GM23338 (cell line): ENCODE measurements at places on chromosomes 12 and 14. TPM values are rescaled to one million over a fixed set of nuclear protein-coding genes. Genes with fewer than 3 reads are reported as not detected.
A peak's percentile ranks its signal among the peaks of the same experiment; 100 is the strongest.

DNA sequence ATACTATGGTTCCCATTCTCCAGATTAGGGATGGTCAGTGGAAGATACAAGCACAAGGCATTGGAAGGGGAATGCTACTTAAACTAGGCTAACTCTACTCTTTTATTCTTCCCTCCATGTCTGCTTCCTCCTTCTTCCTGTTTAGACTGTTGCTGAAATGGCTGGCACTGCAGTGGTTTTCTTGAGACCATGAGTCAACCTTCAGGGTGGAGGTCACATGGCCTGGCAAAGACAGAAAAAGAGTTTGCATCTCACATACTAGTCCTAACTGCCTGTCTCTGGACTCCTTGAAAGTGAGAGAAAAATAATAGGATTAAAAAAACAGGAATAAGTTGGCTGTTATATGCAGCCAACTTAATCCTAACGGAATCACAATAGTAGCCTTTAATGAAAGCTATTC, 37.0 kb downstream of the ALDH1L2 start:
- DNase-seq, result no peak

Gene TOMM20L
- not detected in 2 replicates for total RNA-seq

GRCh38 chr12:126509572-126509971, 1444.3 kb downstream of the AACS start:
- no peak for DNase-seq

GRCh38 chr14:51283402-51284085, 43.5 kb downstream of the TMX1 start:
- DNase-seq, result peak; percentile 90

Gene SOAT2
- total RNA-seq, result not detected in 2 replicates

DNA sequence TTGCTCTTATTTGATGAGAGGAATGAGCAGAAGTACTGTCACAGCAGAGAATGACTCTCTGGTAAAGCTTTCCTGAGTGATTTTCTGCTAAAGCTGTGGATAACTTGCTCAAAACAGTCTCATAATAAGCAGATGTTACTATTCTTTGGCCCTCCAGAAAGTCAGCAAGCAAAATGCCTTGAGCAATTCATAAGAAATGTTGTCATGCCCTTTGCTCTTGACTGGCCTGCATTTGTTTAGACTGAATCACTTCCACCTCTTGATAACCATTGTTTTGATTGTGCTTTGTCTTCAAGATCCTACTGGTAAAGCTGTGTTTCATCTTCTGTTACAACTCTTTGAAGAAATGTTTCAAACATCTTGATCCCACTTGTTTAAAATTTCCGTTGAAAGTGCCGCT, 457.9 kb upstream of the FOXG1 start:
- no peak for DNase-seq

- DNase-seq, result peak; percentile 15
These were observed 195.4 kb upstream of the RMST start for GRCh38 chr12:97267166-97267565.

DNA sequence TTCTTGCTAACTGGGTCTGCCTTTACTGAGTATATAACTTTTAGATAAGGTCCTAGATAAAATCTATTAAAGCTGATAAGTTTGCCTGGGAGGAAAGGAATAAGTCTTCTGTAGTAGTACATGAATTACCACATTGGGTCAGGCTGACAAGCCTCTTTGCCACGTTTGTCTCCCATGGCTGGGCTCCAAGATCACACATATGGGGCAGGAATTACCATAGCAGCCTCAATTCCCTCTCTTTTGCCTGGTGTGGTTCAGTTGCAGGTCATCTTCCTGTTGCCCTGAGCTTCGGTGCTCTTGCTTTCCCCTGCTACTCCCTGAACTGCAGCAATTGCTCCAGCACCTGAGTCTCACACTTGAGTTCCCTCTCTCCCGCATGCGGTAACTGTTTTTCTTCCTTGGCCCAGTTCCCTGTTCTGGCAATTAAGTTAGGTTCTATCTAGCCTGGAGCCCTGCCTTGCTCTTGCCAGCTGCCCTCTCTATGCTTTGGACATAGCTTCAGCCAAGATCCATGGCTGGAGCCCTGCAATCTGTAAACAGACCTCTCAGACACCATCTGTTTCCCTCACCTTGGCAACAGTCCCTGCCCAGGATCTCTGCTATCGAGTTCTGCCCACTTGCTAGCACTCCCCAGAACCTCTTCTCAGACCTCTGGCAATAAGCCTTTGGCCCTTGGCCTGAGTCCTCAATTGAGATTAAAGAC, 5.8 kb upstream of the GLT8D2 start:
- no peak for DNase-seq

Gene SLC15A4
- total RNA-seq, result 27.1 and 30.3 TPM in 2 replicates

DNA sequence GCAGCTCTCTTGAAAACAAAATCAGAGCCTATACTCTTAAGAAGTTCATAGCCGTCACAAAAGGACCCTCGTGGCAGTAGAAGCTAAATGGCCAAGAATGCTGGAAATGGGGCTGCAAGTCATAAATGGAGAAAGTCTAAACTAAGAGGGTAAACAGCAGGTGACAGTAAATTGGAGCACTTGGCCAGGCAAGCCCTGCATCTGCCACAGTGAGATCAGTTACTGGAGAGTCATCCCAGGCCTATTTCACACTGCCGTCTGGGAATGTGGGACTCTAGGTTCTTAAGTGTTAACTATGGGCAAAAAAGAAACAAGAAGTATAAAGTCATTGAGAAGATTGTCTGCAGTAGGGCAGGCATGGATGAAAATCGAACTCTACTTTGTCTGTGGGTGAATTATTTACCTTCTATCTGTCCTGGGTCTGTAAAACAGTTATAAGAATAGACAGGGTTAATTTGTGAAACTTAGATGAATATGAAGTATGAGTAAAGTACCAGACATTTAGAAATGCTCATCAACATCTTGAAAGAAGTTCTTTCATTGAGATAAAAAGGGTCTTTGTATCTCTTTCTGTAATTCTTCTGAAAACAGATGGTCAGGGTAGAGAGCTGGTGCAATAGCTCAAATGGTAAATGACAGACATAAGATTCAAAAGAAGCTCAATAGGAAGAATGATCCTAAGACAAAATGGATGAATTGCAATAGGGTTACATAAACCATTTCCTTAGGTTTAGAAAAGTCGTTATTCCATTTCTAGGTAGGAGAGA, 792.5 kb downstream of the DIO2 start:
- DNase-seq, result no peak

DNA sequence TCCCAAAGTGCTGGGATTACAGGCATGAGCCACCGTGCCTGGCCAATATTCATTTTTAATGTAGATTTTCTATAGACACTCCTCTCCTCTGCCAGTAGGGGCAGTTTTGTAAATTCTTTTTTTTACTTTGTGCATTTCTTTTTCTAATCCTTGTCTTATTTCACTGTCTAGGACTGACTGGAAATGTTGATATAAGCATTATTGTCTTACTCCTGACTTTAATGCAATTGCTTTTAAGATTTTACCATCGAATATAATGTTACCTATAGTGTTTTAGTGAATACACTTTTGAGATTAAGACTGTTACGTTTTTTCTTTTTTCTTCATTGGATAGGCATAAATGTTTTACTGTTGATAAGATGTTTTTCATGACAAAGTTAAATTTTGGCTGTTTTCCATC, 35.4 kb upstream of the EMP1 start:
- no peak for DNase-seq

DNA sequence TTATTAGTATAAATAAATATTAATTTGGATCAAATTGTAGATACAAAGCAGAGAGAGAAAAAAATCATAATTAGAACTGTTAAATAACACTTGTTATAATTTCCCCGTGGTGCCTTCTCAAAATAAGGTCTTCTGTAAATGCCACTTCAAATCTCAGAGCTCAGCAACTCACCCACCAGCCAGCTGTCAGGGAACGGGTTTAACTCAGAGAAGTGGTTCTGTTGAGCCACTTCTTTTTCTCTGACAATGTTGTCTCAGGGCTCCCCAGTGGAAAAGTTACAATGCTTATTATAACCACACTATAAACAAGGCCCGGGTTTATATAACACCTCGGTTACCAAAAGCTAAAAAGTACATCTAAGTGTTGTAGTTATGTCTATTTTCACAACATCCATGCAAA, 452.6 kb downstream of the GLT1D1 start:
- no peak for DNase-seq

- no peak for DNase-seq
These were observed 32.3 kb upstream of the TBC1D30 start for GRCh38 chr12:64792128-64792527.

- no peak for DNase-seq
These were observed 81.1 kb downstream of the ARL6IP4 start for GRCh38 chr12:123061441-123062205.

DNA sequence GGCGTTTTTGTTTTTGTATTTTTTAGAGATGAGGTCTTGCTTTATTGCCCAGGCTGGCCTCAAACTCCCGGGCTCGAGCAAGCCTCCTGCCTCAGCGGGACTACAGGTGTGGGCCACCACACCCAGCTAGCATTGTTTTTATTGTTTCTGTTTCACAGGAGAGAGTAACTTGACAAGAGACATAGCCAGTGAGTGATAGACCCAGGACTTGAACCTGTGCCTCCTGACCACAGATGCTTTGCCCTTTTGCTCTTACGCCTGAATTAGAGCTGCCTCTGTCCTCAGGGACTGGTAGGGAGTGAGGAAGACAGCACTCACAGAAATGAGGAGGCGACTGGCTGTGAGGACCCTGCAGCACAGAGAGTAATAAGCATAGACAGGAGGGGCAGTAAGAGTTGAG, 2.3 kb downstream of the EVL start:
- no peak for DNase-seq
